ENCODE measurements at places on chromosomes 7 and 10.

- DNase-seq = no peak
Measured at GRCh38 chr7:128113839-128114238, 82.6 kb upstream of the LRRC4 start.

GRCh38 chr10:102581981-102582580 is 62.2 kb upstream of the TRIM8 start:
- no peak for DNase-seq

GRCh38 chr7:43265139-43265538 is 152.7 kb downstream of the HECW1 start:
- DNase-seq = no peak

GRCh38 chr10:13812804-13813203 is 226.0 kb downstream of the PRPF18 start:
- no peak for DNase-seq

DNA sequence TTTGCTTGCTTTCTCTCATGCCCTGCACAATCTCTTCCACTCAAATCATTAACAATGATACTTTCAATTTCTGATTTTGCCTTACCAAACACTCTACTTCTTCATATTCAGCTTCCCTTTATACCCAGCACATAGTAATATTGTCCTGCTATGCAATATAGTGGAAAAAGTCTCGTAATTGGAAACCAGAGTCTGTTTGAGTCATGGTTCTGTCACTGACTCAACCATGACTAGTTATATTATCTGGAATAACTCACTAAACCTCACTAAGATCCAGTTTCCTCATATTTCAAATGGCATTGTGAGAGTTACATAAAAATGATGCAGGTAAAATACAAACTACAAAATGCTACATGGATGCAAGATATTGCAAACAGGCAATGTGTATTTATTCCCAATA is 98.5 kb upstream of the LRRTM3 start:
- DNase-seq = no peak

- DNase-seq = peak; percentile 89
Measured at GRCh38 chr10:89644967-89645741, at the start of gene PANK1. Gene PANK1, minus strand, starts transcription at chr10:89645242. Its CDS starts 351 bp downstream, at chr10:89644891.

GRCh38 chr10:33136271-33136670 is 178.2 kb upstream of the ITGB1 start:
- DNase-seq = no peak

DNA sequence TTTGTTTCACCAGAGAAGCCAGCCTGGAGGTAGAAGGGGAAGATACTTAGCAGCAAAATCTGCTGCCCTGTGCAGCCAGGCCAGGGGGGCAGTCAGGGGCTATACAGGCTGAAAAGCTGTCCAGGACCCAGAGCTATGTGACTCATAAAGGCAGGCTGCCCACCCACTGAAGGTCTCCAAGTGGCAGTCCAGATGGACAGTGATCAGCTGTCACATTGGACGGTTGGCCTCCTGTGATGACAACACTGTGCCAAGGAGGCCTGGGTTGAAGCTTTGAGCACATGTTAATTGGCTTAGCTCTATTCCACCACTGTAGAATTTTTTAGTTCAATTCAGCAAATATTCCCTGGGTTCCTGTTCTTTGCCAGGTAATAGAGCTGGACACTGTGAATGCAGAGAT is 577.3 kb upstream of the GALNT17 start:
- no peak for DNase-seq

GRCh38 chr7:88009651-88010050 is 75.6 kb downstream of the ADAM22 start:
- no peak for DNase-seq

- no peak for DNase-seq
Measured at GRCh38 chr10:33402220-33403073, 68.0 kb upstream of the NRP1 start.

- no peak for DNase-seq
Measured at GRCh38 chr7:78863281-78863680, 590.2 kb downstream of the MAGI2 start.

- no peak for DNase-seq
Measured at GRCh38 chr10:119208553-119208940, 1.2 kb downstream of the GRK5 start.

- DNase-seq = no peak
Measured at GRCh38 chr10:74153123-74153522, 2.1 kb downstream of the ADK start.

DNA sequence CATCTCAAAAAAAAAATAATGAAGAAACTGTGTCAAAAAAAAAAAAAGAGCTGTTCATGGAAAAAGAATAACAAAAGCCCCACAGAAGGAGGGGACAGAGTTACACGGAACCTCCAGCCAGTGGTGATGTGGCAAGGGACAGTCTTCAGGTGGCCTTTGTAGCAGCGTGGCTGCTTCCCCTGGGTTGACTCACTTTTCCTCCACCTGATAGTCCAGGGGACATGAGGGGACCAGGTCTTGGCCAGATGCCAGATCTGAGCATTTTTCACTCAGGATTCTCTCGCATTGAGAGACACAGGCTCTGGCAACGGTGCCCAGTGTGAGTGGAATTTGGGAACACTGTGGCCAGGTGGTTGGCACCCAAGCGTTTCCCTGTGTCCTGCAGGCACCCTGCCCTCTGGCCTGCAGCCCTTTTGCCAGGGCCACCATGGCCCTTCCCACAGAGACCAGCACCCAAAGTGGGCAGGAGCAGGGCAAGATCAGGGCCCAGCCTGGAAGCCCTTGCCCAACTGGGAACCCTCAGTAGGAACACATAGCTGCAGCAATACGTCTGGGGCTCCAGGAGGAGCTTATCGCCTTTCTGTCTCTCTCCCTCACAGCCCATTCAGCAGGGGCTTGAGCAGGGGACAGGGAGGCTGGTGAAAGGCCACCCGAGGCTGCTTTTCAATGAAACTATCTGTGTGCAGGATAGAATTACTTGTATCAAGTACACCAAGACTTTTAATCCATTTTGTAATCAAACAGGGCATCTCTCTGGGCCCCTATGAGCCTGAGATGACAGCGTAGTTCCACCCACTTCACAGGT is 159.1 kb downstream of the UBE2H start:
- no peak for DNase-seq

DNA sequence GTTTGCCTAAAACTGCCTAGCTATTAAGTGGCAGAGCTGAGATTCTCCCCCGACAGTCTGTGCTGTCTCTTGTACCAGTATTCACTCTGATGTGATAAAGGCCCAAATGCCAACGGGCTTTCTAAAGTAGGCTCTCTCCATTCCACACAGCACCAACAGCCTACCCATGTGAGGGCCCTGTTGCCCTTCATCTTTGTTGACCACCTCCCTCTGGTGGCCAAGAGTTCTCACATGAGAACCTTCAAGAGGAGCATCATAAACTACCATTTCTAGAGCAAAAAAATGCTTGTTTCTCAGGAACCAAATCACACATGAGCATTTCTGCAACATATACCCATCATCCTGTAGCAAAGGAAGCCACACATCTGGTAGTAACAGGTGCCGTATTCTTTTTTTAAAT is 185.8 kb downstream of the GRM8 start:
- no peak for DNase-seq

- no peak for DNase-seq
Measured at GRCh38 chr10:110216240-110216639, 8.8 kb downstream of the MXI1 start.

DNA sequence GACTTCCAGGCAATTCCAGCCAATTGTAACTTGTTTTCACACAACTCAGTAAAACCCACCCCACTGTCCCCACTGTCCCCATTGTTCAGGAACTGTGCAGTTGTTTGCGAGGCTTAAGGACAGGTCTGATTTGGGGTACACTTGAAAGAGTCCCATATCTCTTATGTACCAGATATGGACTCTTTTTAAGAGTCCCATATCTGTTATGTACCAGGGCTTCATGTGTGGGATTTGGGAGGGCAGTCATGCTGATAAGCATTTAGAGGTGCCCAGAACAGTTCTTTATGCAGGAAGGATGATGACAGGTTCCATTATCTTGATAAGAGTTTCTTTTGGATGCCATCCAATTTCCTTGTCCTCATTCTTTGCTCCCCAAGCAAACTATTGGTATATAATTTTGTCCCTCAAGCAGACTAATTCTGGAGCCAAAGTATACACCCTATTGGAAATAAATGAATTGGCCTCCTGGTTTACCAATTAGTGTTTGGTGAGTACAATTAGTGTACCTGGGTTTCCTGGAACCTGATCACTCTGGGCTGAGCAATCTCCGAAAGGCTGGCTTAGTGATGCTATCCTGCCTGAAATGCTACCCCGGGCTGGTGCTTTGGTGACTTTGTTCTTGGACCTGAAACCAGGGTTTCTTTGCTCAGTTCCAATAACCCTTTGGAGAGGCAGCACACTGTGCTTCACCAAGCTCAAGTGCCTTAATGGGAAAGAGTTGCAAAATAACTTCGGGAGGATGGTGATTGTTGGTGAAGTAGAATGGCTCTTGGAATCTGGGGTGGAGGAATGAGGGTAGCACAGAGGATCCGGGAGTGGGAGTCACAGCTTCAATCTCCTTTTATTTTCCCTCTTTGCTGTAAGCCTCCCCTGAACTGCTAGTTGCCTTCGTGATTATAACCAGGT is 6.2 kb upstream of the DMBT1 start:
- no peak for DNase-seq

- no peak for DNase-seq
Measured at GRCh38 chr7:123208793-123209192, 9.0 kb upstream of the SLC13A1 start.

- DNase-seq = no peak
Measured at GRCh38 chr7:92798517-92799249, 37.7 kb downstream of the CDK6 start.

DNA sequence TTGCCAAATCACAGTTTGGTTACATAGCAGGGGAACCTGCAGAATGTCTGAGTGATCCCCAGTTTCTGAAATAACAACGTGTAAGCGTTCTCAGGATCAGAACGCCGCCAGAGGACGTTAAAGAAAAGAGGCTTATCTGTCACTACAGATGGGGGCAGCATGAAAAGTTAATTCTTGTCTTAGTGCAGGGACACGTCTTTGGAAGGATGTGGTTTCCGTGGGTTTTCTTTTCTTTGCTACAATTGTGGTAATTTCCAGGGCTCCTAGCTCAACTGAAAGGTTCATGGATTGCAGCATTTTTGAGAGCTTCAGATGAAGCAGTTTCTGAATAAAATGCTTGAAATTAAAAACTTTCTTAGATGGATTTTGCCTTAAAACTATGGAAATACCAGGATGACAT is 106.6 kb downstream of the PRKCQ start:
- DNase-seq = no peak

DNA sequence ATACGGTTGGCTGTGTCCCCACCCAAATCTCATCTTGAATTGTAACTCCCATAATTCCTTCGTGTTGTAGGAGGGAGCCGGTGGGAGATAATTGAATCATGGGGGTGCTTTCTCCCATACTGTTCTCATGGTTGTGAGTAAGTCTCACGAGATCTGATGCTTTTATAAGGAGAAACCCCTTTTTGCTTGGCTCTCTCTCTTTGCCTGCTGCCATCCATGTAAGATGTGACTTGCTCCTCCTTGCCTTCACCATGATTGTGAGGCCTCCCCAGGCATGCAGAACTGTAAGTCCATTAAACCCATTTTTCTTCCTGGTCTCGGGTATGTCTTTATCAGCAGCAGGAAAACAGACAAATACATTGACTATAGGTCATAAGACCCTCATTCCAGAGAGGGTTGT is 15.9 kb upstream of the ST8SIA6 start:
- DNase-seq = no peak

- no peak for DNase-seq
Measured at GRCh38 chr10:121851786-121852185, 76.0 kb downstream of the ATE1 start.

- DNase-seq = no peak
Measured at GRCh38 chr10:67696029-67696428, at the start of gene CTNNA3. Gene CTNNA3, minus strand, starts transcription at chr10:67696195.

DNA sequence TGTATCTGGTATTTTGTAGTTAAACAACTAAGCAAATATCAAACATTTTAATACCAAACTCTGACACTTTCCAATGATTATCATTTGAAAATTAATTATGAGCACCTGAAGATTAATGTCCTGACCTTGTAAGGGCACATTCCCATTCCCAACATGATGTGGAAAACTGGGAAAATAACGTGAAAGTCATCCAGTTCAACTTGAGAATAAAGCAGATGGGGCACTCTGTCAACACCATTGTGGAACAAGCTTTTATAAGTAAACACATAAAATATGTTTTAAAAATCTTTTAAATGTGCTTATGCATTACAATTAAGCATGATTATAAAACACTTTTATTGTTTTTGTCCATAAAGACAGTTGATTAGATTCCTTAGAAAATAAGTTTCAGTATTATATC is 14.1 kb downstream of the STEAP2 start:
- no peak for DNase-seq

DNA sequence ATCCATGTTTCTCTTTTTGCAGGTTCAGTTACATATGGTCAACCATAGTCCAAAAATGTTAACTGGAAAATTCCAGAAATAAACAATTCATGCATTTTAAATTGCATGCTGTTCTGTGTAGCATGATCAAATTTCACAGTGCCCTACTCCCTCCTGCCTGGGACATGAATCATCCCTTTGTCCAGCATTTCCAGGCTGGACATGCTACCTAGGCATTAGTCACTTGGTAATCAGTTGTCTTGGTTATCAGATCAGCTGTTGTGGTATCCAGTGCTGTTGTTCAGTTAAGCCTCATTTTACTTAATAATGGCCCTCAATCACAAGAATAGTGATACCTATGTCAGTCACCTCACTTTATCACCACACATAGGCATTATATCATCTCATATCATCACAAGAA is 7.3 kb upstream of the PNLIP start:
- no peak for DNase-seq

GRCh38 chr10:70459061-70459773 is 17.7 kb upstream of the NODAL start:
- no peak for DNase-seq

DNA sequence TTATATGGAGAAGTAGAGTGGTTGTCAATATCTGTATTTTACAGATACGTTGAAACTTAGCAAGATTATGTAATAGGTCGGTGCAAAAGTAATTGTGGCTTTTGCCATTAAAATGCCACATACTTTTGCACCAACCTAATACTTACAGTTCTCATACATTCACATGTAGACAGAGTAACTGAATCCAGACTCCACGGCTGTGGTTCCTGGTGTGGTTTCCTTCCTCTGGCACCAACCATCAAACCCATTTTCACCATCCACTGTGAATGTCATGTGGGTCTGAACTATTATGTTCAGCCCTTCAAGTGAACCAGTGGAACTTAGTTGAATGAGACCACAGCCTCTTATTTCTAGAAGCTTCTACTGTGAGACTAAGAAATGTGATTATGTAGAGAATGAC is 31.5 kb upstream of the SLIT1 start:
- no peak for DNase-seq

DNA sequence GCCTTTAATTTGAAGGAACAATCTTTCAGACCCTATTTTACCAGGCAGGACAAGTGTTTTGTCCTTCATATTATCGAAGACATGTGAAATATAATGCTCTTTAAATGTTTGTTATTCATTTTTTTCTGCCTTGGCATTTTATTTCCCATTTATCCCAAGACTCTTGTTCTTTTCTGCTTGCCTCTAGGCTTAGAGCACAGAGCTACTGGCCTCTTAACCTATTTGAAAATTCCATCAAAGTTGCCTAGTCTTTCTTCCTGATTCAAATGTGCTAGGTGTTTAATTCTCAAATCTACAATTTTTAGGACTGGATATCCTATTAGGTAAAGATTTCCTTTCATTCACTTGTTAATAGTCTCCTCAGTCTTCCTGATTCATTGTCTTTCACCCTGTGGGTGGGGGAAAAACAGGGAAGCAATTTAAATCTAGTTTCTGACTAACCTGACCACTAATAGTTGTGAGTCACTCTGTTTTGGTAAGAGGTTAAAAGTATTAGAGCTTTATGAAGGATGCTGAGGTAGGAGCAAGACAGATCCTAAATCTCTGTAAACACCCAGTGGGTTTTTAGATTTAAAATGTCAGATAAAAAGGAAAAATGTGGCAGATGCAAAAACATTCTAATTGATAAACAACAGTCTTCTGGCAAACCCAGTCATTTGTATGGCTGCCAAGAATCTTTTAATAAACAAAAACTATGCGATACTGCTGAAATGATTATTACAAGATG is 1.5 kb downstream of the LIPK start:
- no peak for DNase-seq

All from right hindlimb (tissue), 1 donor.